ENCODE measurements at places on chromosomes 4 and X.

- peak; percentile 59 for DNase-seq
Observed at GRCh38 chr4:144906181-144906925, 191.6 kb downstream of the ANAPC10 start.

- DNase-seq = peak; percentile 39
Observed at GRCh38 chrX:123425904-123426303, 241.8 kb downstream of the GRIA3 start.

GRCh38 chrX:107691024-107691448, 62.7 kb downstream of the PRPS1 start:
- DNase-seq = no peak

GRCh38 chr4:141330616-141331015, 109.9 kb downstream of the ZNF330 start:
- no peak for DNase-seq

DNA sequence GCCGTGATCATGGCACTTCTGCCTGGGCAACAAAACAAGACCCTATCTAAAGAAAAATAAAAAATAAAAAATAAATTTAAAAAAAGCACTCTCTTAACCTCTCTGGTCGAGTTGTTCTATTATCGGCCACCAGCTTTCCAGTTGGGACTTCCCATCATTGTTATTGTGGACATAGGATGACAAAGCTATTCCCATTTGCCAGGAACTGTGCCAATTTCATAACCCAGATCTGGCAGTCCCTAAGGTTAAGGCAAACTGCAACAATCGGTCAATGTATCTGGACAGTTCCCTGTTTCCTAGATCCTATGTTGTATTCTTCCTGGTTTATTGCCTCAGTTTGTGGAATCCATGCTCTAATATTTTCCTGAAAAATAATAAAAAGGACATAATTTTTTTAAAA, 17.8 kb upstream of the ANXA5 start:
- no peak for DNase-seq

- DNase-seq = no peak
Observed at GRCh38 chr4:771464-771863, 54.5 kb downstream of the CPLX1 start.

DNA sequence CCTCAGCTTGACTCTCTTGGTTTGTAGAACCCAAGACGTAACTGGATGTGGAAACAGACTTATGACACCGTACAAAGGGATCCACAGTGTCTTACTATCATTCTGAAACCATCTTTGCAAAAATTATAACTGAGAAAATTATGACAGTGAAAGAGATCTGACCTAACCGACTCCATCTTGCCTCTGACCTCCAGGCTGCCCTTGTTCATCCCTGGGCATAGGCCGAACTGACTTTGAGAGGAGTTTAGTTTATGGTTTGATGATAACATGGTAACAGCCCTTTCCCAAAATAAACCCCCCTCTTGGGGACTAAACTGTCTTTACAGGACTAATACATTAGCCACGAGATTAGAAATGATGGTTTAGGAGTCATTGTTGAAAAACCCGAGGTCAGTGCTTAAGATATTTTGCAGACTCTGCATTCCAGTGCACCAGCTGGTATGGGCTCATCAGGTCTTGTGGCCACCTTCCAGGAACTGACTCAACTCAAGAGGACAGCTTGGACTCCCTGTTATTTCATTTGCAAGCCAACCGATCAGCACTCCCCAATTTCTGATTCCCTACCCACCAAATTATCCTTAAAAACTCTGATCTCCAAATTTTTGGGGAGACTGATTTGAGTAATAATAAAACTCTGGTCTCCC, 49.6 kb downstream of the CASP3 start:
- no peak for DNase-seq

GRCh38 chr4:159278399-159278798, 175.5 kb downstream of the RAPGEF2 start:
- peak; percentile 28 for DNase-seq

DNA sequence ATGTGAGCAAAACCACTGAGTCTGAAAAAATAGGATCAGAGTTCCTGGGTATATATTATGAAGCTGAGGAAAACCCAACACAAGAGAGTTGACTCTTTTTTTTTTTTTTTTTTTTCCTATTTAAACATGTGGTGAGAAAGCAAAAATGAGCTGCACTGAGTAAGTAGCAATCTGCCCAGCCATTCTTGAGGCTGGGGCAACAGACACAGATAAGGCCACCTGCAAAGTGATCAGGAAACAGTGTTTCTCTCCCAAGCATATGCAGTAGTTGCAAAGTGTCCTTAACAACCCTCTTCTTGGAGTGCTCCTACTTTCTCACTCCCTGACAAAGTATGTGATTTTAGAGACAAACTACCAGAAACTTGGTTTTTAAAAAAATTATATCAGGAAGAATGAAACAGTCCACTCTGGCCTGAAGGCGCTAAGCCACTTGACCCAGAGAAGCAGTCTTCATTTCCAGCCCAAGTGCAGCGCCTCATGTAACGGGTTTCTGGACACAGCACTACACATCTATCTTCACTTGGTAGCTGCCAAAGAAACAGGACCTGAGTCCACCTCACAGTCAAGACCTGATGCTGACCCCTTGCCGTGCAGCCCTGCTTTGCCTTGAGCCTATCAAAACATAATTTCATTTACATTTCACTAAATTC, 124.6 kb upstream of the MAP3K15 start:
- DNase-seq = no peak

DNA sequence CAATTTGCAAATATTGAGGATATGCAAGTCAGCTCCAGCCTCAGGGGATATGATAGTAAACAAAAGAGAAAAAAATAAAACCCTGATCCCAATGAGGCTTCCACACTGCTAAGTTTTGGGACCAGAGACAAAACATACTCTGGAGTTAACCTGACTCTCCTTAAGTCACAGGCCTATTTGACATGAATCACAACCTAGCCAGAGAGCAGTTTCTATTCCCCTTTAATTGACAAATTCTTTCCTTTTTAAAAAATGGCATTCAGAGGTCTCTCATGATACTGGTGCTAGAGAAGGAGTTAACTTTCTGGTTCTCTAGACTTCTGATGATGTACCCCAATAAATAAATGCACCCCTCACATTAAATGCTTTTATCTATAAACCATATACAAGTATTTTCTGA, 8.8 kb downstream of the ACSL1 start:
- no peak for DNase-seq

GRCh38 chrX:136147315-136147901, at the start of gene FHL1:
Gene FHL1 (plus strand): TSS chrX:136147533.
- DNase-seq = no peak

DNA sequence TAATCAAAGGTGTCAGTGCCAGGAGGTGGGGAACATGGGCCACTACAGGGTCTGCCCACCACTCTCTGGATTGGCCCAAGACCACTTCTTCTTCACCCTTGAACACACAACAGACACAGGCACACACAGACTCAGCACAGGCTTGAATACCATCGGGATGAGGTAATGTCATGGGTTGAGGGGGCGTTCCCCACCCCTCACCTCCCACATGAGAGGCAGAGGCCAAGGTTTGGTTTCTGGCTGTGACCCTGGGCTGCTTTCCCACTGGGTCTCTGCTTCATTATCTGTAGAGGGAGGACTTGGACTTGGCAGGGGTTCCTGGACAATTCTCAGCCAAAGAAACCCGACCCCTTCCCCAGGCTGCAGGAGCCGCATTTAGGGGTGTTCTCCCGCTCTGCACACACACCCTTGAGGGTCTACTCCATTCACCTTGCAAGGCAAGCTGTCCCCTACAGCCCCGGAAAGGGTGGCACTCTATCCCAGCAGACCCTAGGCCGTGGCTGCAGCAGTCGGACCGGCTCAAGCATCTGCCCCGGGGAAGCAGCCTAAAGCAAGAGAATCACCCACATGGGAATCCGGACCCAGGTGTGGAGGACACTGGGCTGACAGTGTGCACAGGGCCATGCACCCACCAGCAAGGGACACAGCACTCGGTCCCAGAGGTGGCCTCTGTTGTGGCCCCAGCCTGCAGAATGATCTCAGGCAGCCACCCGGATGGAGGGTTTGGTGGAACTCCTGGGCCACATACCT, 62.4 kb downstream of the TRMT44 start:
- DNase-seq = peak; percentile 52

DNA sequence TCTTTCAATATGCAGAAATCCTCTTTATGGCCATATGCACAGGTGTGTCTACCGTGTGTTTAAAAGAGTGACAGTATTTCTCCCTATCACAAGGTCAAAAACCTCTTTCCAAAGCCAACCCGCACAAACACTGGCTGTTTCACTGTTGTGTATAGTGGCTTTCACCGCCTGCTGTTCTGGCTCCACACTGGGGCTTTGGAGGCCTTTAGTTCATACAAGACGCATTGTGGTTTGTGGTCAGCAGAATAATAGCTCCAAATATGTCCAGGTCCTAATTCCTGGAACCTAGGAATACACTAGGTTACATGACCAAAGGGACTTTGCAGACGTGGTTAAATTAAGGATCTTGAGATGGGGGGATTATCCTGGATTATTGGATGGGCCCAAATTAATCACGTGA, 40.7 kb upstream of the FAM9A start:
- no peak for DNase-seq

GRCh38 chr4:157012781-157013180, 41.2 kb upstream of the PDGFC start:
- DNase-seq = peak; percentile 99
